ENCODE measurements at places on chromosomes 3 and 15. TPM values are rescaled to one million over a fixed set of nuclear protein-coding genes. Genes with fewer than 3 reads are reported as not detected.
A peak's percentile ranks its signal among the peaks of the same experiment; 100 is the strongest.

GRCh38 chr3:178381555-178381954, 154.7 kb upstream of the KCNMB2 start:
- no peak for DNase-seq

- DNase-seq = peak; percentile 35
Observed at GRCh38 chr3:31802981-31803740, 177.9 kb downstream of the OSBPL10 start.

GRCh38 chr3:12194669-12195161, 36.0 kb upstream of the TIMP4 start:
- no peak for DNase-seq

DNA sequence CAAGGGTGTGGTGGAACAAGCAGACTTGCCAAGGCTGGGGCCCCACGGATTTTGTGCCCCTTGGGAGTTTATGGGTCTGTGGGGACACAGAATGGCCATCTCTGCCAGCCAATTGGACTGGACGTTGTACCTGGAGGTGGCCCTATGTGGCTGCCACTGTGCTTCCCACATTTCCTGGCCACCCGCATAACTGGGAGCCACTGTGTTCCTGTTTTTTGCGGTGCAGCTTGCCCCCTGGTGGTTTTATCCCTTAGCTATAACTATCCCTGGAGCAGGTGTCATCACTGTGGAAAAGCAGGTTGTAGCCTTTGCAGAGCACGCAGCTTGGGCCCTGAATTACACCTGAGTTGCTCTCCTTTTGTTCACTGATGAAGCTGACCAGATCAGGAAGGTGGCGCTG, 306.3 kb downstream of the ZPLD1 start:
- DNase-seq = no peak

The NME9 gene
- not detected for total RNA-seq

The VPS13C gene
- total RNA-seq = 172 TPM

Measured in activated B cell treated with CpG ODN at 0.5 μM for 24 hours (primary cell).